Stimulated activated naive CD8-positive, alpha-beta T cell treated with anti-CD3 and anti-CD28 coated beads, Interleukin-15, amount 100 ng/mL, for 72 hours (primary cell): ENCODE measurements at places on chromosomes 1 and 21.

GRCh38 chr21:41460578-41461527 lies 34.8 kb downstream of the MX1 start:
- peak; percentile 49 for DNase-seq

DNA sequence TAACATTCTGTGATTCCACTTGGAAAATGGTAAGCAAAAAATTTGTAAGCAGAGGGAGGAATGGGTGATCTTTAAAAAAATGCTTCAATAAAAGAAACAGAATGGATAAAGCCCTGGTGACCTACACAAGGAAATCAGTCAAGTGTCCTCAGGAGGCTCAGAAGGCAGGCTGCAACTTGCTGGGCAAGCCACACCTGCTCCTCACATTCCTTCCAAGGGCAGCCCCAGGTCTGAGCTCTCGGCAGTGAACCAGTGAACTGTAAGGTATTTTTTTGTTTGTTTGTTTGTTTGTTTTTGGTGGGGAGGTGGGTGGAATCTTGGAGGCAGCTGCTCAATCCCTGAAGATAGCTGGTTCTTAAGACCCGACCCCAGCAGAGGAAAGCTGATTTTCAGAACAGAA lies 4.4 kb downstream of the TACSTD2 start:
- DNase-seq = no peak

GRCh38 chr1:109151146-109151990 lies 37.5 kb downstream of the ELAPOR1 start:
- no peak for DNase-seq

GRCh38 chr1:235442788-235443429 lies 61.3 kb downstream of the B3GALNT2 start:
- no peak for DNase-seq

DNA sequence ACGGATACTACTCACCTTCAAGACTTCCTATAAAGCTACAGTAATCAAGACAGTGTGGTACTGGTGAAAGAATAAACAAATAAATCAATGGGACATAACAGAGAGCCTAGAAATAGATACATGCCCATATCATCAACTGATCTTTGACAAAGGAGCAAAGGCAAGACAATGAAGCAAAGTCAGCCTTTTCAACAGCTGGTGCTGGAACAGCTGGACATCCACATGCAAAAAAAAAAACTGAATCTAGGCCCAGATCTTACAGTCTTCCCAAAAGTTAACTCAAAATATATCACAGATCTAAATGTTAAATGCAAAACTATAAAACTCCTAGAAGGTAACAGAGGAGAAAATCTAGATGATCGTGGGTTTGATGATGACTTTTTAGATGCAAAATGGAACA lies 170.3 kb downstream of the MIS18A start:
- no peak for DNase-seq

DNA sequence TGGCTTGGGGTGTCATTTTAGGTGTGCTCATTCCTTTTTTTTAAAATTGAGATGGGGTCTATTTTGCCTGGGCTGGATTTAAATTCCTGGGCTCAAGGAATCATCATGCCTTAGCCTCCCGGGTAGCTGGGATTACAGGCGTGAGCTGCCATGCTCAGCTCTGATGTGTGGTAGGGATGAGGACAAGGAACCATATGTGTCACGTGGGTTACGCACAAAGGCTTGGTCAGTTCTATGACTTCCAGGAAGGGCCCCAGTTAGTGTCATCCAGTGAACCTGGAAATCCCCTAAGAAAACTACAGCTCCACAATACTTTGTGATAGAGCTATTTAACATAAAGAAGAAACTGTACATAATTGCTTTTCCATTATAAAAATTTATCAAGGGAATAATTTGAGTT lies 6.7 kb upstream of the METTL25B start:
- DNase-seq = no peak

- no peak for DNase-seq
Observed at GRCh38 chr1:161998811-161999210, 24.9 kb downstream of the OLFML2B start.

- no peak for DNase-seq
Observed at GRCh38 chr1:38446936-38447335, 400.3 kb upstream of the POU3F1 start.

DNA sequence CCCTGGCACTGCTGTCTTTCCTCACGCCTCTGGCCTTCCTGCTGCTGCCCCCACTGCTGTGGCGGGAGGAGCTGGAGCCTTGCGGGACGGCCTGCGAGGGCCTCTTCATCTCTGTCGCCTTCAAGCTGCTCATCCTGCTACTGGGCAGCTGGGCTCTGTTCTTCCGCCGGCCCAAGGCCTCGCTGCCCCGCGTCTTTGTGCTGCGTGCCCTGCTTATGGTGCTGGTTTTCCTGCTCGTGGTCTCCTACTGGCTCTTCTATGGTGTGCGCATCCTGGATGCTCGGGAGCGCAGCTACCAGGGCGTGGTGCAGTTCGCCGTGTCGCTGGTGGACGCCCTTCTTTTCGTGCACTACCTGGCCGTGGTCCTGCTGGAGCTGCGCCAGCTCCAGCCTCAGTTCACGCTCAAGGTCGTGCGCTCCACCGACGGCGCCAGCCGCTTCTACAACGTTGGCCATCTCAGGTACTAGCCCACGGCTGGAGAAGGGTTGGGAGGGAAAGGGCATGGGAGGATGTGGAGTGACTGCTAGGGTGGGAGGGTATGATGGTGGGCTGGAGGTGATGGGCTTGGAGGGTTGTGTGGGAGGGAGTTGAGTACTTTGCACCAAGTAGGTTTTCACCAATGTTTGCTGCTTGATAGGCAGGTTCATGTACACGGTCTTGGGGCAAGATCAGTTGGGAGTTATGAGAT lies 18.9 kb downstream of the VANGL2 start:
- no peak for DNase-seq

- DNase-seq = no peak
Observed at GRCh38 chr1:72177711-72178110, 104.6 kb downstream of the NEGR1 start.

DNA sequence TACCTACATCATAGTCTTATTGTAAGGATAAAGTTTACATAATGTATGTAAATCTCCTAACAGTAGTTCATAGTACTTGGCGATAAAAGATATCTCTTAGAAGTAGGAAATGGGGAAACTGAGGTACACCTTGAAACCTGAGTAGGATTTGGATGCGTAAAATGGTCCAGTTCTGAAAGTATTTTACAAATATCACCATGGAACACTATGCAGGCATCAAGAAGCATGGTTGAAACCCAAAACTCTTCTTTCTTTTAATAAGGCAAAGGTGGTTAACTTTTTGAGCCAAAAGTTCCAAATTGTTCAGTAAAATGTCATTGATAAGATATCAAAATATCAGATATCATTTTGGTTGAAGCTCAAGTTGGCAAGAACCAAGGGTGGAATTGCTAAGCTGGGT lies 46.0 kb downstream of the ROR1 start:
- DNase-seq = no peak

DNA sequence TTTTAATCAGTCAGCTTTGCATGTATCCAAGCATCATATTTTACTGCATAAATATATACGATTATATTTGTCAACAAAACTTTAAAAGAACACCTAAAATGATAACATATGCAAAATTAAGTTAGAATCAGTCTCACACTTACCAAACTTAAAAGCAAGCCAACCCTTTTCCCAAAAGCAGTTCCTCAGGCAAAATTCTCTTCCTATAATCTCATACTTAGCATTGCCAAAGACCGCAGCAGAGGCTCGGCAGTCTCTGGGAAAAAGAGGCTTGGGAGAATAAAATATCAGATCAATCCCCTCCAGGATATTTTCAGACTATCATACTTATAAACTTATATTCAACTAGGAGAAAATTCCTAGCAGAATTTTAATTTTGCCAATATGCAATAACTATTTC lies 93.2 kb upstream of the RGS18 start:
- no peak for DNase-seq

DNA sequence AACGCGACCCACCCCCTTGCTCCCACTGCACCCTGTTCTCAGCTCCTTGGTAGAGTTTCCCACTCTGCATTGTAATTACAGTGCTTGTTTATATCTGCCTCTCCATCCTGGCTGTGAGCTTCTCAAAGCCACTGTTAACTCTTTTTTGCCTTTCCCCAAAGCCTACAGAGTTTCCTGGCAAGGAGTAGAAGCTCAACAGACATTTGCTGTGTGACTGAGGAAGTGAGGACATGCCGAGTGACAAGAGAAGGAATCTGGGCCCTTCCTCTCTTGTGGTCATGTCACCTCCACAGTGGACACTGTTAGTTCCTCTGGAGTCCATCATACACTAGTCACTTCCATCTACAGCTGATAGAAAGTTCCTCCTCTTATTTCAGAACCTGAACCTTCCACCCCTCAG lies 6.1 kb upstream of the IGSF8 start:
- no peak for DNase-seq

GRCh38 chr1:55244476-55245099 lies 29.4 kb upstream of the USP24 start:
- DNase-seq = no peak

- DNase-seq = no peak
Observed at GRCh38 chr1:4447778-4448420, 206.5 kb upstream of the AJAP1 start.

- no peak for DNase-seq
Observed at GRCh38 chr1:227218870-227219573, 99.3 kb downstream of the CDC42BPA start.

DNA sequence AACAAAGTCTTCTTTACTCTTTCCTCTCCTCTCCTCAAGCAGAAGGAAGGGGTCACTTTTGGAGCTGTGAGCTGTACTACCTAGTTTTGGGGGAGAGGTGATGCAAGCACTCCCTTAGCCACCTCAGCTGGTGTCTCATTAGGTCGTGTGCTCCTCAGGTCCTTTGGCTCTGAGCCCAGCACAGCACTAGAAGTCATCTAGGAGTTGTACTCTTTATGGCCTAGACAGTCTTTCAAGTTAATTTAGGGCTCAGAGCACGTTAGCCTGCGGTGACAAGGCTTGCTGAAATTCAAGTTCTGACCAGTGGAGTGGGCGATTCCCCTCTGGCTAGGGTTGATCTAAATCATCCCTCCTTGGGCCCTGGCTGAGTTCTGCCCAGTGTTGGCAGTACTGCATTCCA lies 48.0 kb upstream of the WDR26 start:
- no peak for DNase-seq

- DNase-seq = no peak
Observed at GRCh38 chr1:100415498-100415778, 63.1 kb downstream of the CDC14A start.

DNA sequence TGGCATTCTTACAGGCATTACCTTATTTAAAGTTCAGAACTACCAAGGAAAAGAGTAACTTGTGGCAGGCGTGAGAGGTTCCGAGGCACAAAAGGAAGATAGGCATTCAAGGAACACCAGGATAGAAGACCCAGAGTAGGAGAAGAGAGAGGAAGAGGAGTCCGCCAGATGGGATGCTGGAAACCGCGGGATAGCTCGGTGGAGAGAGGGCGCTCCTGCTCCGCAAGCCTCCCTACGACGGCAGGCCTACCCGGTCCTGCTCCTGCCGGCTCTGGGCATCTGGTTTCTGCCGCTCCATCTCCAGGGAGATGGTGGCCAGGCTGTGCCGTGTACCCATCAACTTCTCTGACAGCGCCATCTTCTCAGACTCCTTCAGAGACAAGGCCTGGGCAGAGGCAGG lies 5.4 kb upstream of the NBPF1 start:
- DNase-seq = no peak
